ENCODE measurements at places on chromosomes 4 and X.

GRCh38 chr4:153081006-153081580, 123.2 kb upstream of the TRIM2 start:
- DNase-seq, result no peak

DNA sequence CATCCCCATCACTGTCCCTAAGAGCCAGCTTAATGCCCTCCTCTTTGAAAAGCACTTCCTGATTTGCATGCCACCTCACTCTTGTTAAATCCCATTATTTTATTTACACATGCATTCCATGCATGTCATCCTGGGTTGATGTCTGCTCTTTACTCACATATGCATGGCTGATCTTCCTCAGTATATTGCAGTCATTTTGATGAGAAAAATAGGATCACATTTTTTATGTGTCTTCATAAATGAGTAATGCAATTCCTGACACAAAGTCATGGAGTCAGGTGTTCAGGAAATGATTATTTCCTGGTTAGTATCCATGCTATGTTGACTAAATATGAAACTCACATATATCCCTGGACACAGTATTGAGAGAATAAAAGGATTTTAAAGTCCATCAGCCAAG, 204.7 kb downstream of the SLIT2 start:
- no peak for DNase-seq

DNA sequence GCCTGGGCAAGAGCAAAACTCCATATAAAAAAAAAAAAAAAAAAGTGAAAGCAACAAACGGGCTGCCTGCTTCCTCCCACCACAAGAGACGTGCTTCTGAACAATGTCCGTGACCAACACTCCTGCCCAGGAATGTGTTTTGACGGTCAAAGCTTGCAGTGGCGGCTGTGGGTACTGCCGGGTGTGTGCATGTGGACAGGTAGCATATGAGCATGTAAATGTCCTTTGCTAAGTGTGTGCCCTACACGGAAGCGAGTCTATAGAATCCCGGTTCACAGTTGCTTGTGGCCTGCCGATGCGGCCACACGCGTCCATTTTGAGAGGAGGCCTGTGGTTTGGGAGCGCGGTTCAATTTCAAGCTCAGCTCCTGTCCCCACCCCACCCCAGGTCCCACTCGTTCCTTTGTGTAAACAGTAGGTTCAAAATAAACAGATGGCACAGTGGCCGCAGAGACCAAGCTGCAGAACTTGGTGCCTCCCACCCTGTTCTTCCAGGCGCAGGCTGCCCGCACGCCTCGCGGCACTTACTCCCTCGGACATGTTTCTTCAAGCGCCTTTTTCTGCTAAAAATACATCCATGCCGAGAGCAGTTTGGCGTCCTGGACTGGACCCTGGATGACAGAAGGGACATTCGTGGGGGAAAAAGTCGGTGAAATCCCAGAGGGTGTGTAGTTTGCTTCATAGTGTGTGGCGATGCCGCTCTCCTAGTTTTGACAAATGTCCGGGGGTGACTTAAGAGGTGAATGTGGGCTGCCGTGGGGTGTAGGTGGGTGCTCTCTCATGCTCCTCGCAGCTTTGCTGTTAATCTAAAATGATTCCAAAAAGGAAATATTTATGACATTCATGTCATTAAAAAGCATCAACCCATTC, 11.5 kb upstream of the NKX1-1 start:
- DNase-seq, result no peak

GRCh38 chr4:163113921-163114713, 52.6 kb downstream of the NAF1 start:
- no peak for DNase-seq

DNA sequence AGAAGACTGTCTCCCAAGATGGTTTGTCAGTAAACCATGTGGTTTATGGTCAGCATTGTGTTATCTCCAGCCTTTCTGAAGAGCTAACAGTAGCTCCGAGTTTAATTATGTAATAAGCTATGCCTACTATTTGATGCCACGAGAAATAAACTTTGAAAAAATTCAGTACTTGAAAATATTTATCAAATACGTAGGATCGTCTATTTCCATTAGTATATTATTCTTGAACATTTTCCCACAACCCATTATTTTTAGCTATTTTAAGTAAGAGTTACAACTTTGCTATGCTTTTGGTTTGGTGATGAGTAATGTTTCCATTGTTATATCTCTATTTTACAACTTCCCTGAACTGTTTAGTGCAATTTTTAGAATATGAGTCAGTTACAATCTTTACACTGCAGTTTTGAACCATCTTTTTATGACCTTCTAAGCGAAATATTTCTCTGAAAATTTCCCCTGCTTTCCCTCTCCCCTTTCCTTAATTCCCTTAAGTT, 44.5 kb upstream of the TRIM2 start:
- DNase-seq, result no peak

- no peak for DNase-seq
Measured at GRCh38 chrX:116246261-116246660, 75.7 kb downstream of the AGTR2 start.

- no peak for DNase-seq
Measured at GRCh38 chr4:148021686-148022085, 289.8 kb downstream of the ARHGAP10 start.

- DNase-seq, result no peak
Measured at GRCh38 chr4:39330353-39330752, 35.8 kb downstream of the RFC1 start.

DNA sequence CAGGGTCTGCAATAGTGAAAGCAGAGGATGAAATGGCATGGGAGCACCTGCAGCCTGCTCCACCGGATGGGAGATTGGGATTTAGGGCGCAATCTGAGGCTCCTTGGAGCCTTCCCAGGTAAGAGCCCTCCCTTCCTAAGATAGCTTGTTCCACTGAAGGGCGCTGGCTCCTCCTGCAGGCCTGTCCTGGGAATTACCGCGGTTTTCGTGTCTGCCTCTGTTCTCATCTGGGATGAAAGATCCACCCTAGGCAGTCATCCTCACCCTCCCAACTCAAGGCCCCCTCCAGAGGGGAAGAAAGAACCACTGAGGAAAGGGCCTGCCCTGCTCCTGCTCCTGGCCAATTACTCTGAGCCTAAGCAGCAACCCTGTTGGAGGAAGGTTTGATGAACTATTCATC, 547.5 kb downstream of the SMARCA1 start:
- peak; percentile 50 for DNase-seq

DNA sequence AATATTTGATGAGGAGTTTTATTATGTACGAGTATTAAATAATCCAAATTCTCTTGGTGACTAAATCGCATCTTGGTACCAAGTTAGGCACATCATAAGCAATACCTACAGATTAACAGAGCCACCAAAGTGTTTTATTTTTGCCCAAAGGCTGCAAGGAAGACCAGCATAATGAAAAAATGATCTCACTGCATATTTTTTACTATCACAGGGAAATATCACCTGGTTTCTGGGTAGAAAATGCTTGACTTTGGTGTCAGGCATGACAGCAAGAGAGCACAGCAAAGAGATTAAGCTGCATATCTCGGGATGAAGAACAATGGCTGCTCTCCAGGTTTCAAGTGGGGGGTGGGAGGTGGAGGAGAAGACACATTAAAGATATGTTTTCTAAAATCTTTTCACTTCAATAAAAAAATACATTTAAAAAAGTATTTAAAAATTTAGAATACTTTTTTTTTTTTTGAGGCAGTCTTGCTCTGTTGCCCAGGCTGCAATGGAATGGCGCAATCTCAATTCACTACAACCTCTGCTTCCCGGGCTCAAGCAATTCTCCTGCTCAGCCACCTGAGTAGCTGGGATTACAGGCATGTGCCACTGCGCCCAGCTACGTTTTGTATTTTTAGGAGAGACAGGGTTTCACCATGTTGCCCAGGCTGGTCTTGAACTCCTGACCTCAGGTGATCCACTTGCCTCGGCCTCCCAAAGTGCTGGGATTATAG, 86.1 kb downstream of the FRYL start:
- DNase-seq, result no peak

DNA sequence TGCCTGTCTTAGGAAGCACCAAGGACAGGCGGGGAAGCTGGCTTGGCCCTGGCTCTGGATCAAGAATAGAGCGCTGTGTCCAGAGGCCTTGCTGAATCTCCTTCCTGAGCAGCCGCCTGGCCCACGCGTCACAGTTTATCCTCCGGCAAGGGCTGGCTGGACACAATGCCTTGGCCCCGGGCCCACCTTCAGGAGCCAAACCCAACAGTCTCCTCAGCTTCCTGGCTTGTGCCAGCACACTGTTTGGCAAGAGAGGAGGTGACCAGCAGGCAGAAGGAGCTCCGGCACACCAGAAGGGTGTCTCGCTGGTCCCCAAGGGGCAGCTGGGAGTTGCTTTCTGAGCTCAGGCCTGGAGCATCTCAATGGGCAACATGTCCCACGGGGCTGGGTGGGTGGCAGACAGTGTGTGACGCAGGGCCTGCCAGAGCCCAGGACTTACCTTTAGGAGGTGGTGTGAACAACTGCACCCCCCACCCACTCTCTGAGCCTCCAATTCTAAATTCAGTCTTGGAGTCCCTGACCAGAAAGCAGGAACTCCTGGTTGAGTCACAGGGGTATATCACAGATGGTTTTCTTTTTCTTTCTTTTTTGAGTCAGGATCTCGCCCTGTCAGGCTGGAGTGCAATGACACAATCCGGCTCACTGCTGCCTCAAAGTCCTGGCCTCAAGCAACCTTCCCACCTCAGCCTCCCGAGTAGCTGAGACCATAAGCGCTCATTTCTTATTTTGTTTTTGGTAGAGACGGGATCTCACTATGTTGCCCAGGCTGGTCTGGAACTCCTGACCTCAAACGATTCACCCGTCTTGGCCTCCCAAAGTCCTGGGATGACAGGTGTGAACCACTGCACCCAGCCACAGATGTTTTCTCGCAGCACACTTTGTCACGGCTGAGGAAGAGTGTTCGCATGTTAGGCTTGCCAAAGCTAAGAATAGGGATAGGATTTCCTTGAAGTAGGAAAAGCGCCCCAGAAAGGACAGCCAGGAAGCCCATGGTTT, 361.2 kb downstream of the BCOR start:
- DNase-seq, result no peak

- peak; percentile 24 for DNase-seq
Measured at GRCh38 chr4:141142423-141142822, 9.2 kb upstream of the RNF150 start.

DNA sequence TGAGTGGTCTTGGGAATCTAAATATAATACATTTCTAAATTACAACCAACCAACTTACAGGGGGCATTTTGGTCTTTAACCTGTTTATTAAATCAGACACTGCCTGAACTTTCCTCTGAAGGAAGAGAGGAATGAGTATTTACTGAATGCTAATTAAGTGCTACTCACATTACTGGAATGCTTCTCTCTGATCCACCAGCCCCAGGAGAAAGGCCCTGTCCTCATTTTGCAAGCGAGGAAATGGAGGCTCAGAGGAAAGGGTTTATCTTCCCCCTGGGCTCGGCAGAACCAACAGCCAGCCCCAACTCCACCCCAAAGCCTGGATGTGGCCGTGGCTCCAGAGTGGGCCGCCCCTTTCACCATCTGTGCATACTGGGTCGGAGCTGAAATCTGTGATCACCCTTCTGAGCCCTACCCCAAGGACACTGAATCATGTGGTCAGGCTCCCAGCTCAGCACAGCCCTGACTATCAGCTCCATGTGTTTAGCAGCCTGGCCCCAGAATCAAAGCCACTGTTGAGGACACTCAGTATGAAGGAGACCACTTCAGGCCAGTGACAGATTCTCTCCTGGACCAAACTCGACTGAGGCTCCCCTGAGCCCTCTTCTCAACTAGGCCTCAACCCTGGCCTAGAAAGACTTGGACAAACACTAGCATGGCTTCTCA, 56.7 kb upstream of the ENPP6 start:
- no peak for DNase-seq

- no peak for DNase-seq
Measured at GRCh38 chr4:143320113-143320512, 16.6 kb upstream of the GAB1 start.

- no peak for DNase-seq
Measured at GRCh38 chr4:40910706-40911105, 161.0 kb downstream of the NSUN7 start.

GRCh38 chrX:72466493-72466892, 106.2 kb downstream of the HDAC8 start:
- no peak for DNase-seq

DNA sequence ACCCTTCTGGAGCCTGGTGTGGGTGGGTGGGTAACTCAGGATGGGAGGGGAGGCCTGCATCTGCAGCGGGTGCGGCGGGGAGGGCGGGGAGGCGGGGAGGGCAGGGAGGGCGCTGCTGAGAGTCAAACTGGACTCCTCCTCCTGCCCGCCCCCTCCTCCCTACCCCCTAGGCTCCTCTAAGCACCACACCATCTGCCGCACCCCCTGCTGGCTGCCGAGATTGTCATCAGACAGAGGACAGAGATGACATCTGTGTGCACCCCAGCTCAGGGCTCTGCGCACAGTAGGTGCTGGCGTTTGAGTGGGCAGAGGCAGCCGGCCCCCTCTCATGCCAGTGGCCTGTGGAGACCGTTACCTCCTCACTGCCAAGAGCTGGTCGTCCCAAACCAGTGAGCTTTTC, 10.6 kb upstream of the HMX1 start:
- DNase-seq, result no peak

DNA sequence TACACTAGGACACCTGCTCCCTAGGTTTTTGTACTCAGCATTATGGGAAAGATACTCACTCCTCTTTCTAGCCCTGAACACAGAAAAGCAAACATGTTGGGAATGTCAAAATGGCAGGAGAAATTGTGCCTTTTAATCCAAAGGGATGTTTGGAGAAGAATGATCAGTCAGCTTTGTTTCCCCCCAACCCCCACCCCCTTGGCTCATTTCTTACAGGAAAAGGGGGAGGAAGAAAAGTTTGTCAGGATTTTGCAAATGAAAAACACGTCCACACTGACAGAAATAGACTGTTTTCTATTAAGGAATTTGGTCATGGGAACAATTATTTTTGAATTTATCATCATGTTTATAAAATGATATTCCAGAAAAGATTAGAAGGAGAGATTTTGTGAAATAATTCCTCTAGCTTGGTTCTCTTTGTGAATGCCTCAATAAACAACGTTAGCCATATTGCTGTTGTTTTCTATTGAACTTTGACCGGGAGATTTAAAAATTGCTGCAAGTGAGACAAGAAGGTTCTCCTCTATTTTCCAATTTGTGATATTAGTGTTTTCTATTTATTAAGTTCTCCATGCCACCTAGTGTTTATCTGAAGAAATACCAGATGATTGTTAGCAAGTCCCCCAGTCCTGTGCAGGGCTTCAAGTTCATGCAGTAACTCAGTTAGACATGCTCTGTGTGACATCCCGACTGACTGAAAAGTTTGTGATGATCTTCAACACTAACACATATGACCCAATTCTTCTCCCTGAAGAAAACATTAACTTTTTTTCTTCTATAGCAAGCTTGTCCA, 31.3 kb upstream of the TFDP3 start:
- DNase-seq, result no peak

DNA sequence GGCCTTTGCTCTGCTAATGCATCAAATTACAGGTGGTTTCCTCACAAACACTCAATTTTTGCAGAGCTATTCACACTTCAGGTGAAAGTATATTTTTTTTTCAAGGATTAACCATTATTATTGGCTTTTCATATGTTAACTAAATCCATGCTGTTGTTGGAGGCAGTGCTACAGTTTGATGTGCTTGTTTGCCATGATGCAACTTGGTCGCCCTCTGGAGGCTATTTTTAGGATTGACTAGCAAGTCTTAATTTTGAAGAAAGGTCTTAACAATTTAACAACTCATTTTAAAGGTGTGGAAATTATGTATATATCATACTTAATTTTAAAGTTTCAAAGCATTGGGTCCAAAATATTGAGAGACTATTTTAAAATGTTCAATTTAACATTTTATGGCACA, 168.8 kb upstream of the FAM47A start:
- DNase-seq, result peak; percentile 58

GRCh38 chr4:3630598-3631543, 98.6 kb upstream of the LRPAP1 start:
- DNase-seq, result no peak
